NCI-H69 (cell line): ENCODE measurements at places on chromosomes 13 and 19.

- no peak for DNase-seq
Measured at GRCh38 chr13:34458756-34459715, 483.0 kb upstream of the NBEA start.

- DNase-seq, result no peak
Measured at GRCh38 chr19:52660981-52661380, 22.8 kb upstream of the ZNF83 start.

DNA sequence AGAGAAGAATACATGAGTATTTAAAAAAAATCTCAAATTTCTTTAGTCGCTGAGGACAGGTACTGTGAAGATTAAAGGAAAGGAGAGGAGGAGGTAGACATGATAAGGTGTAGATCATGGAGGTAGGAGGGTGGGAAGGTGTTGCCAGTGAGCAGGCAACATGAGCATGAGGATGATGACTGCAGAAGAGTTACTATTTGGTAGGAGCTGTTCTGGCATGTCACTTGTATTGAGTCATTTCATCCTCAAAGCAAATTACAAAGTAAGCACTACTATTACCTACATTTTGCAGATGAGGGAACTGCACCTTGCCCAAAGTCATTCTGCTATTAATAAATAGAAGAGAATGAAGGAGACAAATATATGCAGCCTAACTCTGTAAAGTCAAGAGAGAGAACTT lies 435.8 kb upstream of the KLF12 start:
- no peak for DNase-seq

DNA sequence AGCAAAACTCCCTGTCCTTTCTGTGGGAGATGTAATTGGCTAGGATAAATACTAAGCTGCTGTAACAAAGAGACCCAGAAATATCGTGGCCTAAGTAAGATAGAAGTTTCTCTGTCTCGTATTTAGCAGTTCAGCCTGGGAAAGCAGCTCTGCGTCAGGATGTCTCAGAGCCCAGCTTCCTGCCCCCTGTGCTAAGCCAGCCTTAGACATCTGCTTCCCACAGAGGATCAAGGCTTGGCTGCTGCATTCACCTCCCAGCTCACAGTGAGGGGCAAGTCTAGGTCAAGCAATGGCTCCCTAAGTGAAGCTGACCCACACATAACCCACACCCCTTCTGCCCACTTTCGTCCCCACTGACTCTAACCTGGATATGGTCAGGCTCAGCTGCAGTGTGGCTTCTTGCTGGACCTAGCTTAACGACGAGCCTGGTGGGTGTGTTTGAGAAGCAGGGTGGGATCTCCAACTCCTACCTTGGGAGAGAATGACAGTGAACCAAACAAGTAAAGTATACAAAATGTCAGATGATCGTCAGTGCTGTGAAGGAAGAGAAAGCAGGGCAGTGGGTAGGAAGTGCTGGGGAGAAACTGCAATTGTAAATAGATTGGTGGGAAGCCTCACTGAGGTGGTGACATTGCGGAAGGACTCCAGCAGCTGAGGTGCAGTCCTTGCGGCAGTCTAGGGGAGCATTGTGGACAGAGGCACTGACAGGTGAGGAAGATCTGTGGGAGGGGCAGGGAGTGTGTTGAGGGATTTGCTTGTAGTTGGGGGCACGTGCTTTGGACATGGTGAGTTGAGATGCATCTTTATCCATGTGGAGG lies 82.9 kb downstream of the TNFRSF19 start:
- peak; percentile 31 for DNase-seq

- peak; percentile 84 for DNase-seq
Measured at GRCh38 chr13:61415058-61415721, 459 bp downstream of the PCDH20 start.

- no peak for DNase-seq
Measured at GRCh38 chr19:30109565-30109964, 167.5 kb downstream of the URI1 start.

DNA sequence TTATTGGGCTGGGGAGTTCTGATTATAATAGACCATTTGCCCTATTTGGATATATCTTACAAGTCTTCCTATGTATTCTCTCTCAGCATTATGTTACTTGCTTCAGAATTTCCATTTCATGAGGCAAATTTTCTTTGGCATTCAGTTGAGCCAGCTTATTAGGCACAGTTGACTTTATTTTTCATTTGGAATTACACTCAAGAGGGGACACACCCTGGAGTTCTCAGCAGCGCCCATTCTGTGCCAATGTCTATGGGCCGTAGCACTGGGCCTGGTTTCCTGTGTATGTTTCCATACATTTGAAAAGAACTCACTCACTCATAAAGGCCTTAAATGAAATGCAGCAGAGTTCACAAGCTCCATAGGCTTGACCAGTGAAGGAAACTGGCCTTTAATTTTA lies 138.5 kb downstream of the KLF12 start:
- DNase-seq, result no peak

DNA sequence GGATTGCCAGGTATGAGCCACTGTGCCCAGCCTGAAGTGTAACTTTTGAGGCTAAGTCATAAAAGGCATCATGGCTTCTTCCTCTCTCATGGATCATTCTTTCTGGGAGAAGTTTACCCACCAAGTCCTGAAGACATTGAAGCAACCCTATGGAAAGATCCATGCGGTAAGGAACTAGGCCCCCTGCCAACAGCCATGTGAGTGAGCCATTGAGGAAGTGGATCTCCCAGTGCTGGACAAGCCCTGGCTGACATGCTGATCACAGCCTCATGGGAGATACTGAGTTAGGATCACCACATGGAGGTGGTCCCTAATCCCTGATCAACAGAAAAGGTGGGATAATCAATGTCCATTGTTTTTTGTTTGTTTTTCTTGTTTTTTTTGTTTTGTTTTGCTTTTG lies 3.3 kb upstream of the NUDT19 start:
- DNase-seq, result no peak

- DNase-seq, result no peak
Measured at GRCh38 chr19:13013649-13014048, 18.4 kb downstream of the NFIX start.

DNA sequence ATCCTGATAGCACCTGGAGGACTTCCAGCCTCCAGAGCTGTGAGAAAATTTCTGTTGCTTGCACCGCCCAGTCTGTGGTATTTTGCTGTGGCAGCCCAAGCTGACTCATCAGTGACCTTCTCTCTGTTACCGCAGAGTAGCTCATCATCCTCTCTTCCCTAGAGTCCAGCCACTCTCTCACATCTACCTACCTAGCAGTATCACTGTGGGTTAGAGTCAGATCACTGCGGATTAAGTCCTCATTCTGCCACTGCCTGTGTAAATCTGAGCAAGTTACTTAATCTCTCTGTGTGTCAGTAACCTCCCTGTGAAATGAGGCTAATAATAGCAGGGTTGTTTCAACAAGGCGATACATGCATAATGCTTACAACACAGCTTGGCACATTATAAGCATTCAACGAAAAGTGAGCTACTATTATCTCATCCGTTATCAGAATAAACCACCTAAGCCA lies 40.3 kb upstream of the USPL1 start:
- peak; percentile 1 for DNase-seq

DNA sequence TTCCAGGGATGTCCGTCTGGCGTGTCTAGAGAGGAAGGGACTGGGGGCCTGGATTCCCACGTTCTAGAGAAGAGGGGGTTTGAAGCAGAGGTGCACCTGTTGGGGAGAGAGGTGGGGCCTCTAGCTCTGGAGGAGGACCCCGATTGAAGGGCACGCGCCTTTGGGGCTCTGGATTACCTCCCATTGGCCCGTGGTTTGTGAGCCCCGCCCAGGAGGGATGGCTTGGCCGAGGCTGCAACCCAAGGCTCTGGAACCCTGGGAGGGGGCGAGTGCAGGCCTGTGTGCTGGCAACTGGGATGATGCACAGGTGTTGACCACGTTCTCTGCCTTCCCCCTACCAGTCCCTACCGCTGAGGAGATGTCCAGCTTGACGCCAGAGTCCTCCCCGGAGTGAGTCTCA lies 20.2 kb downstream of the TMEM150B start:
- no peak for DNase-seq

GRCh38 chr19:50258918-50259372 lies 55.5 kb downstream of the MYH14 start:
- DNase-seq, result peak; percentile 12

DNA sequence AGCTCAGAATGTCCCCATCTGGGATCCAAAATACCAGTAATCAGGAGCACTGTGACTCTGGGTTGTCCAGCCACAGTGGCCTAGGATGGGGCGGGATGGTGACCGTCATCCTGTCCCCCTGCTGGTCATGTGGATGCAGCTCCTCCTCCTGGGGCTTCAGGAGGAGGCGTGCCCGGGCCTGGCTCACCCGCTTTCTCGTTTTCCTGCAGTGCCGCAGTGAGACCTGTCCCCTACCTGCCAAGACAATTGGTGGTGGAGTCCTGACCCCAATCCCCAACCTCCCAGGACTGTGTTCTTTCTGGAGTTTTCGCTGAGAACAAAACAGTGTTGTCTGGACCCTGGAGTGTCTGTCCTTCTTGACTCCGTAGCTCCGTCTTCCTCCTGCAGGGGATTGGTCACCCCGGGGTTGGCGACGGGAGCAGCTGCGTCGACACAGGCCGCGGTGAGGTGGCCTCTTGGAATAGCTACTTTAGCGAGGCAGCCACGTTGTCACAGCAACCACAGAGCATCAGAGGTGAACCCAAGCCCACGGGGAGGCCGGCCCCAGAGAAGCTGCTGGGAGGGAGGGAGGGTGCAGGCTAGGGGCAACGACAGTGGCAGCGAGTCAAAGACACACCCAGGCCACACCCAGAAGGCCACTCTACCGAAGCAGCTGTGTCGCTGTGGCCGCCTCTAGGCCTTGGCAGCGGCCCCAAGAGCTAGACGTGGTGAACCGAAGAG lies 10.2 kb upstream of the EMC10 start:
- peak; percentile 77 for DNase-seq

DNA sequence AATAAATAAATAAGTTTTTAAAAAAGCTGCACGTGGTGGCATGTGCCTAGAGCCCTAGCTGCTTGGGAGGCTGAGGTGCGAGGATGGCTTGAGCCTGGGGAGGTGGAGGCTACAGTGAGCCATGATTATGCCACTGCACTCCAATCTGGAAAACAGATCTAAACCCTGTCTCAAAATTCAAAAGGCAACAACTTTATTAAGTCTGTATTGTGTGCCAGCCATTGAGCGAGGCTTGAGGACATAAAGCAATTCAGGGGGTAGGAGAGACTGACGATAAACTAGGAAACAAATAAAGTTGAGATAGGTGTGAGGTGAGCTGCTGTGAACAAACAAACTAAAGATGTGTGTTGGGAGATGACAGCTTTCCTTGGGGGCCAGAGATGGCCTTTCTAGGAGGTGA lies 8.7 kb downstream of the CELF5 start:
- DNase-seq, result no peak

DNA sequence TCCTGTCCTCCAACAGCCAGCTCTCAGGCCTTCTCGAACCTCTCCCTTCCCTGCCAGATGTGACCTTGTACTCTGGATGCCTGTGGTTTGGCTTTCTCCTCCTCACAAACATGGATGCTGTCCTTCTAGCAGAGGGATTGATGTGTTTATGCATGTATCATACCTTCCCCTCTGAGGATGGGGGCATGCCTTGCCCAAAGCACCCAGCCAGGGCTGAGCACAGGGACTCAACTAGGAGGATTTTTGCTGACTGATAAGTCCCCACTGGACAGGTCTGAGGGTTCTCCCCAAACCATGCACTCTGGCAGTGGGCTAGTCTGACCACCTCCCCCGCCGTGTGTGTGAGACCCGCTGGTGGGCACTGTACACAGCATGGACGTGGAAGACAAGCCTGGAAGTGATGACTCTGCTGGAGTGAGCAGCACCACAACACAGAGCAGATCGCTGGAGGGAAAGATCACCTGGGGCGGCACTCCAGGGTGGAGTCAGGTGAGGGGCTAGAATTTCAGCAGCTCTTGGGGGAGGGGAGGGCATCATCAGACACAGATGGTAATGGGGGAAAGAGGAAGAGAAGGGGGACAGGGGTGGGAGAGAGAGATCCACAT lies 360.3 kb upstream of the ZNF507 start:
- DNase-seq, result no peak

GRCh38 chr13:28177877-28178276 lies 39.5 kb downstream of the PAN3 start:
- DNase-seq, result no peak

DNA sequence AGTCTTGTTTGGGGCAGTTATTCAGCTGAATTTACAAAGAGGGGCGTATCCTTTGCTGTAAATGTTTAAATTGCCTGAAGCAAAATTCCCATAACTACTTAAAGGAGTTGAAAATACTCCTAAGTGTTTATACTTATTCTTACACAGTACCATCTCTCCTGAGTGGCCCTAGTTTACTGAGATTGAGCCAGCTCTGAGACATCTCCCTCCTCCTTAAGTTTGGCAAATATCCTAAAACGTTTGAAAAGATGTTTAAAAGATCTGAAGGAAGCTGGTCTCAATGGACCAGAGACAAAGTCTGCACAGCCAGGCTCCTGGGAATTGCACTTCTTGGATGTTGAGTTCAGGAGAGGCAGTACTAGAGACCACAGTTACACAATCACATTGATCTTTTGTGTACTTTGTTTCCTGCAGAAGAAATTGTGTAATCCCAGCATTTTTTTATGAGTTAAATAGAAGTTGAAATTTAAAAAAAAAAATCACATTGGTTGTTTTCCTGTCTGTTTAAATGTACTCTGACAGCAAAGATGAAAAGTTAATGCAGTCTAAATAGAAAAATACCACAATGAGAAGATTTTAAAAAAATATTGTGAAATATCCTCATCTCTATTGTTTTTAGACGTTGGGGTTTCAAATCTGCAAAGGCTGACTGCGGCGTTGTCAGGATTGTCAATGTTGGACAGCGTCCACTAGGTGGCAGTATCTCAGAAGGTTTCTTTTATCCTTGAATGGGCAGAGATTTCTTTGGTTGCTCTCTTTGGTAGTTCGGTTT lies 20.7 kb downstream of the TNFSF11 start:
- DNase-seq, result peak; percentile 59

GRCh38 chr19:48614436-48615230 lies at the start of gene FAM83E:
TSS of gene FAM83E (minus strand) at chr19:48615076. CDS start at chr19:48613372, 1,704 bp downstream.
- peak; percentile 89 for DNase-seq

DNA sequence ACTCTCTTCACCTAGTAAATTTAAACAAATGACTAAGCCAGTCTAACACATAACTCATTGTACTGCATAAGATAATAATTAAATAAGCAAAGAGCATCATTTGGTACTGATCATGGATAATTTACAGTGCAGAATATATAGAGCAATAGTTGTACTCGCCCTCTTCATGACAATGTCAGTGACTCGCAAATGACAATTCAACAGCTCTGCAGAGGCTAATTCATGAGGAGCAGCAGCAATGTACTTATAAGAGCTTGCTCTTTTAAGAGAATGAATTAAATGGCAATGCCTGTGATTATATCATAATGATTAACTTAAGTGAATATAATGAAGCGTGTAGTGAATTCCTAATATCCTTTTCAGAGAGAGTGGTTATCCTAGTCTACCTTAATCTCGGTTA lies 284.5 kb upstream of the PCDH20 start:
- no peak for DNase-seq

DNA sequence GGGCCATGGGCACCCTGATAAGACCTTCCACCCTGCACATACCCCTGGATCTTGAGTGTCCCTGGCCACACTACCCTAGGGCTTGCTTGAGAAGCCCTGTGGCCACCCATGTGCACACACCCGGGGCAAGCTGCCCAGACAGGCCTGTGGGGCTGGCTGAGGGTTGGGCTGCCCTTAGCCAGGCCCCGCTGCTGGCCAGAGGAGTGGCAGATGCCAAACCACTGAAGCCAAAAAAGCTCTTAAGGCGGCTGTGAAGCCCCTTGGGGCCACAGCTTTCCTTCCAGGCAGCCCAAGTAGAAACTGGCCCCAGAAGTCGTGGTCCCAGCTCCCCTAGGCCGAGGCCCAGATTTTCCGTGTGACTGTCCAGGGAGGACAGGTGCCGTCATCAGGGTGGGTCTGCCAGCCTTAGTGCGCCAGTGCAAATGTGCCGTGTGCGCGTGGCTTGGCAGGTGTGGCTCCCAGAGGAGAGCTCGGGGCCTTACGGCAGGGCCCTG lies 14.8 kb downstream of the CEBPG start:
- no peak for DNase-seq

- peak; percentile 55 for DNase-seq
Measured at GRCh38 chr13:71865874-71866334, 1.1 kb downstream of the DACH1 start.
